ENCODE measurements at places on chromosomes 3 and 15. TPM values are rescaled to one million over a fixed set of nuclear protein-coding genes. Genes with fewer than 3 reads are reported as not detected.

- no peak for DNase-seq
- no peaks in the 10 kb centered on the region for H3K4me1 ChIP-seq
- peaks cover 11% of the 10 kb centered on the region for H3K27me3 ChIP-seq
- H3K4me3 ChIP-seq, result no peak overlapping the region
- H3K27ac ChIP-seq, result no peak overlapping the region
- no peaks in the 10 kb centered on the region for H3K36me3 ChIP-seq
Measured at GRCh38 chr3:172918165-172918564, 167.6 kb downstream of the ECT2 start.

GRCh38 chr3:171293142-171293782, 166.9 kb downstream of the TNIK start:
- H3K4me1 ChIP-seq, result peaks cover 22% of the 10 kb centered on the region
- no peak for DNase-seq
- peaks cover 15% of the 10 kb centered on the region for H3K36me3 ChIP-seq
- no peak overlapping the region for H3K4me3 ChIP-seq

GRCh38 chr3:11853450-11853849, 6.8 kb upstream of the TAMM41 start:
- no peak overlapping the region for H3K4me3 ChIP-seq
- peaks cover 22% of the 10 kb centered on the region for H3K27me3 ChIP-seq
- no peak for DNase-seq

DNA sequence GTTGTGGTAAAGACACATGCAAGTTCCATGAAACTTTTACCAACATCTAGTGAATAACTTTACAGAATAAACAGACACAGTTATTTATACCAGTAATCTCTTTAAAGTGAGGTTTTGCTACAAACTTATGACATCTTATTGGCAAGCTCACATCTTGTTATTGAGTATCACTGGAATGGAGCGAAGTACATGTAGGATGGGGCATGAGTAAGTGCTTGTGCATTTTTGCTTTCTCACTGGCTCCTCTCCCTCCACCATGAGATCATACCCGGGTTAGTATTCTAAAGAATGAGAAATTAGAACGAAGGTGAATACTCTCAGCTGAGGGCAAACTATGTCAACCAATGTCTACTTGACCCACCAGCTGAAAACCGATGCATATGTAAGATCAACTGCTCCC, 193.3 kb upstream of the ZNF717 start:
- no peaks in the 10 kb centered on the region for H3K36me3 ChIP-seq
- H3K27me3 ChIP-seq, result no peaks in the 10 kb centered on the region
- H3K4me1 ChIP-seq, result no peaks in the 10 kb centered on the region
- DNase-seq, result no peak
- H3K4me3 ChIP-seq, result no peak overlapping the region
- no peak overlapping the region for H3K27ac ChIP-seq

- H3K27me3 ChIP-seq, result no peaks in the 10 kb centered on the region
- H3K4me3 ChIP-seq, result no peak overlapping the region
- H3K36me3 ChIP-seq, result peaks cover 15% of the 10 kb centered on the region
- peaks cover 7% of the 10 kb centered on the region for H3K4me1 ChIP-seq
Measured at GRCh38 chr15:82139823-82140268, 94.0 kb upstream of the MEX3B start.

- no peaks in the 10 kb centered on the region for H3K4me1 ChIP-seq
- H3K4me3 ChIP-seq, result no peak overlapping the region
Measured at GRCh38 chr3:12442654-12443501, 41.4 kb upstream of the TSEN2 start.

DNA sequence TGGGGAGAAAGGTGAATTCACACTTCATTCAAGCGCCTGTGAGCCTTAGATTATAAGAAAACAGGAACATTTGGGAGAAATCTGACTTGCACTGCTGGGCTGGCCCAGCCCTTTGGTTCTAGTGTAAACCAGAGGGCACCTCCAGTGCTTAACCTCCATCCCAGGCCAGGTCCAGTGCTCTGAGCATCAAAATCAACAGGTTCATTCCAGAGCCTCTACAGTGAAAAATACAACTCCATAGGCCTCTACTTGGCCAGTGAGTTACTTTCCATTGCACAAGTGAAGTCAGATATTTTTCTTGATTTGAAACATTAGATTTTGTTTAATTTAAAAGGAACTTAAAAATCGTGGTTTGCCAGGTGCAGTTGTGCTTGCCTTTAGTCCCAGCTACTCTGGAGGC, 3.0 kb downstream of the SNUPN start:
- H3K27ac ChIP-seq, result peak overlapping the region; percentile 44
- H3K36me3 ChIP-seq, result peaks cover 16% of the 10 kb centered on the region
- peaks cover 36% of the 10 kb centered on the region for H3K4me1 ChIP-seq
- no peak overlapping the region for H3K4me3 ChIP-seq
- no peak for DNase-seq

The PGBD4 gene
- total RNA-seq, result 3.8 TPM
